Stimulated activated CD8-positive, alpha-beta memory T cell treated with anti-CD3 and anti-CD28 coated beads, Interleukin-4, amount 100 ng/mL, for 1 hour (primary cell): ENCODE measurements at places on chromosomes 1 and 21.
A peak's percentile ranks its signal among the peaks of the same experiment; 100 is the strongest.

DNA sequence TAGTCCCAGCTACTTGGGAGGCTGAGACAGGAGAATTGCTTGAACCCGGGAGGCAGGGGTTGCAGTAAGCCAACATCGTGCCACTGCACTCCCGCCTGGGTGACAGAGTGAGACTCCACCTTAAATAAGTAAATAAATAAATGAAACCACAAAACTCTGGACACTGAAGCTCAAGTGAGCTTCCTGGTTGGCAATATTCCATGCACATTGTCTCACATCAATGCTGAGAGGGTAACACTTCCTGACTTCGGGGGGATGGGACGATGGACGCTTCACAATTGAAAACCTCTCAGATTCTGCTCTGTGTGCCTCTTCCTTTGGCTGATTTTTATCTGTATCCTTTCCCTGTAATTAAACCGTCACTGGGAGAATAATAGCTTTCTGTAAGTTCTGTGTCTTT is 70.0 kb upstream of the ZNF644 start:
- DNase-seq = no peak

DNA sequence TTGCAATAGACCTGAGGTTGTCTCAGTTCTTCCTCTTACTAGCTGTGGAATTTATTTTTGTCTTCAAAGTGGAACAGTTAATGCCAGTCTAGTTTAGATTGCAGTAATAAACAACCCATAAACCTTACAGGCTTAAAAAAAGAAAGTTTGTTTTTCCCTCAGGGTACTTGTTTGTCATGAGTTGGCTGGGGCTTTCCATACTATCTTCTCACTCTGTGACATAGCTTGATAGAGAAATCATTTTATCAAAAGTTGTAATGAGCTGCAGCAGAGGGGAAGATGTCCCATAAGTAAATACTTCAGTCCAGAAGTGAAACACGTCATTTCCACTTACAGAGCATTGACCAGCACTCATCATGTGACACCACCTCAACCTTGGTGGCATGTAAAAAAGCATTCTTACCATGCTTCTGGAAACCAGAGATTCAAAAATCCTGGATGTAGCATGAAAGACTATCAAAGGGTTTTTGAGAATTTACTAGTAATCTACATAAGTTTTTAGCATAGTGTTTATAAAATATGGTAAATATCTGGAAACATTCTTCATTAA is 62.8 kb upstream of the COL11A1 start:
- no peak for DNase-seq

DNA sequence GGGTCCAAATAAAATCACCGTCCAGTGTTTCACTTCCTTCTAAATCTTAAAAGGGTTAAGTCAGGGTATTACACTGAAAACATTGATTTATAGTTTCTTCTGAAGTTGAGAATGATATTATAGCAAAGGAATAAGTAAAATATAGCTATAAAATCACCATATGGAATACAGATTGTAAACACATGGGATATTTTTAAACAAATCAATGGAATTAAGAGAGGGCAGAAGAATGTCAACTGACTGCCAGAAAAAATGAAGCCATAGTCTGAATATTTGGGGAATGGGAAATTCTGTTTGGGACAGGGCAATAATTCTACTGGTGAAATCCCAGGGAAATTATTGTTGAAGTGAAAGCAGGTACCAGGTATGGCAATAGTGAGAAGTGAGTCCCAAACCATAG is 664.6 kb downstream of the NCAM2 start:
- no peak for DNase-seq

GRCh38 chr21:36203603-36203889 is 46.9 kb downstream of the DOP1B start:
- DNase-seq = no peak

- DNase-seq = no peak
Measured at GRCh38 chr1:230701895-230702768, 11.8 kb downstream of the AGT start.

GRCh38 chr1:176066709-176067108 is 140.4 kb downstream of the COP1 start:
- no peak for DNase-seq

DNA sequence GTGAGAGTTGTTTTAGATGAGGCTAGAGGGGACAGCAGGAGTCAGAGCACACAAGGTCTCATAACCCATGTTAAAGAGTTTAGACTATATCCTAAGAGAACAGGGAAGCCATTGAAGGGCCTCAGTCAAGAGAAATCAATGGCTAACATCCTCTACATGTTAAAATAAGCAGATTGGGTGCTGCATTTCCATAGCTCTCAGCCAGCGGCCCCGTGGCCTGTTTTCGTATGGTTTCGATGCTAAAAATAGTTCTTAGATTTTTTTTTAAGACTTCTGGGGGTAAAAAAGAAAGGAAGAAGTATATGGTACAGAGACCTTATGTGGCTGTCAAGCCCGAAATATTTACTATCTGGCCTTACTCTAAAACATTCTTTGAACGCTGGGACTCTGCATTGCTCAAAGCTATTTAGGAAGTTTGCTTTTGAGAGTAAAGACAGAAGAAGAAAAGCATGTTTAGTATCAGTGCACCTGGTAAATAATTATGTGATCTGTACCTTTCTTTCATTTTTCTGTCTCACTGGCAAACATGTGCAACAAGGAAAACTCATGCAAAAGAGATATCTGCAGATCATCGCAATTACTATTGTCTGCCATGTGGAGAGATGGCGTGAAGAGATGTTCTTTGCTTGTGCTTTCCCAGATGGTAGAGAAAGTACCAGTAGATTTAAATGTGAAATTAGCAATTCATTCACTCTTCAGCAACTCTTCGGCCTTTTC is 8.4 kb downstream of the PDIK1L start:
- no peak for DNase-seq

DNA sequence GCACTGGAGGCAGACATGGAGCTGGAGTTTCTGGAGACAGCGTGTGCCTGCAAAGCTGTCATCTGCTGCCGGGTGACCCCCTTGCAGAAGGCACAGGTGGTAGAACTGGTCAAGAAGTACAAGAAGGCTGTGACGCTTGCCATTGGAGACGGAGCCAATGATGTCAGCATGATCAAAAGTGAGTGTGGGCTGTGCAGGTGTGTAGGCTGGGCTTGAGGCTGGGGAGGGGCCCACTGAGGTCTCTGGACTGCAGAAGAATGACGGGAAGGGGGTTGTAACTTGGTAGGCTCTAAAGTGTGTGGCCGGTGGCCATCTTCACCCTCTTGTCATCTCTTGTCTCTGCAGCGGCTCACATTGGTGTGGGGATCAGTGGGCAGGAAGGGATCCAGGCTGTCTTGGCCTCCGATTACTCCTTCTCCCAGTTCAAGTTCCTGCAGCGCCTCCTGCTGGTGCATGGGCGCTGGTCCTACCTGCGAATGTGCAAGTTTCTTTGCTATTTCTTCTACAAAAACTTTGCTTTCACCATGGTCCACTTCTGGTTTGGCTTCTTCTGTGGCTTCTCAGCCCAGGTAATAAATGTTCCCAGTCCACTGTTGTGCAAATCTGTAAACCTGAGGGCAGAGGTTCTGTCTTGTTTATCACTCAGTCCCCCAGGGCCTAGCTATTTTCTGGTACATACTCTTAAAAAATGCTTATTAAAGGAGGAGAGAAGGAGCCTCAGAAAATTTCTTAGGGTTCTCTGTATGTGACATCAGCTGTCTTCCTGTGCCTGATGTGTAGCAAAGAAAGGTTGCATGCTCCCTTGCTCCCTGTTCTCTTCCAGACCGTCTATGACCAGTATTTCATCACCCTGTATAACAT is 19.9 kb downstream of the ATP8B2 start:
- no peak for DNase-seq

- DNase-seq = no peak
Measured at GRCh38 chr21:30717105-30717504, 1.5 kb downstream of the KRTAP21-3 start.

GRCh38 chr1:40310129-40310461 is 7.0 kb downstream of the COL9A2 start:
- DNase-seq = no peak

GRCh38 chr1:237386362-237387143 is 344.6 kb downstream of the RYR2 start:
- no peak for DNase-seq

GRCh38 chr1:88175631-88176226 is 508.3 kb upstream of the PKN2 start:
- no peak for DNase-seq

- DNase-seq = no peak
Measured at GRCh38 chr1:243926803-243927245, 76.8 kb upstream of the AKT3 start.

DNA sequence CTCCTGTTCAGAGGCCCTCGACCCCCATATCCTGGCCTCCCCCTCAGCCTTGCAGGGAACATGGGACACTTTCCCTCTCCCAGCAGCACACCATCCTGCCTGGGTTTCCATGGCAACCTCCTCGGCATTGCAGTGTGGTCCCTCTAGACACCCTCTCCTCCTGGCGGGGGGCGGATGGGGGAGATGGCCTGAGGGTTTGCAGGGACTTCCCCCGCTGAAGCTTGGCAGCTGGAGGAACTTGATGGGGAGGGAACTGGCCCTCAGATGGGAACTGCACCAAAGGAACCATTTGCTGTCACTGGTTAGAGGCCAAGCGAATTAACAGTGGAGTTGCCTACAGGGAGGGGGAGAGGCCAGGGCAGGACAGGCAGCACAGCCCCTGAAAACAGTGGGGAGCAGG is 28.7 kb downstream of the RIMS3 start:
- DNase-seq = no peak

DNA sequence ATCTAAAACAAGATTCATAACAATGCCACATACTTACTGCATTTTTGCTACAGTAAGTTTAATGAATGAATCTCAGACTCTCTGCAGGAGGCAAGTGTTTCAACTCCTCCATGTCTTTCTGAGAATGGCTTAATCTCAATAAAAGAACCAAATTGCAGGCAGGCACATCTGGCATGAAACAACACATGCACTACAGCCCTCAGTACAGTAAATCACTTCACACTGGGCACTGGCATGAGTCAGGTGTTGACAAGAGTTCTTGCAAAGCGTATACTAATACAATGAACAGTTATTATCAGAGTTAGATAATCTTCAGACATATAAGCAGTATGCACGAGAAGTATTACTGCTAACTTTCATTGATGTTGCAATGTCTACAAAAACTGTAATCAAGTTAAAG is 1386.8 kb downstream of the MRPL39 start:
- DNase-seq = no peak

- DNase-seq = peak; percentile 86
Measured at GRCh38 chr1:2227346-2228156, 568 bp upstream of the SKI start.

GRCh38 chr1:162674034-162674608 is 41.9 kb downstream of the DDR2 start:
- DNase-seq = no peak

GRCh38 chr1:54591127-54591756 is 32.1 kb downstream of the FAM151A start:
- no peak for DNase-seq

DNA sequence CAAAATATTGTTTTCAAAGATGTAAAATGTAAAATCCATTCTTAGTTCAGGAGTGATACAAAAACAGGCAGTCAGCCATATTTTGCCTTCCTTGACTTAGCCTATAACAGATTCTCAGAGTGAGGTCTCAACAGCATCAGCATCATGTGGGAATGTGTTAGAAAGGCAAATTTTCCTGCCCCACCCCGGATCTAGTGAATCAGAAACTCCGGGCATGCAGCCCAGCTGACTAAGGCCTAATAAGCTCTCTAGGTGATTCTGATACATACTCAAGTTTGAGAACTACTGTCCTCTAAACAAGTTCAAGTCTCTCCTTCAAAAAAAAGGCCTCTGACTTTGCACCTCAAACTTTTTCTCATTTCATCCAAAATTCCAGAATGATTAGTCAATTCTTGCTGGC is 46.9 kb upstream of the PRRC2C start:
- DNase-seq = no peak

DNA sequence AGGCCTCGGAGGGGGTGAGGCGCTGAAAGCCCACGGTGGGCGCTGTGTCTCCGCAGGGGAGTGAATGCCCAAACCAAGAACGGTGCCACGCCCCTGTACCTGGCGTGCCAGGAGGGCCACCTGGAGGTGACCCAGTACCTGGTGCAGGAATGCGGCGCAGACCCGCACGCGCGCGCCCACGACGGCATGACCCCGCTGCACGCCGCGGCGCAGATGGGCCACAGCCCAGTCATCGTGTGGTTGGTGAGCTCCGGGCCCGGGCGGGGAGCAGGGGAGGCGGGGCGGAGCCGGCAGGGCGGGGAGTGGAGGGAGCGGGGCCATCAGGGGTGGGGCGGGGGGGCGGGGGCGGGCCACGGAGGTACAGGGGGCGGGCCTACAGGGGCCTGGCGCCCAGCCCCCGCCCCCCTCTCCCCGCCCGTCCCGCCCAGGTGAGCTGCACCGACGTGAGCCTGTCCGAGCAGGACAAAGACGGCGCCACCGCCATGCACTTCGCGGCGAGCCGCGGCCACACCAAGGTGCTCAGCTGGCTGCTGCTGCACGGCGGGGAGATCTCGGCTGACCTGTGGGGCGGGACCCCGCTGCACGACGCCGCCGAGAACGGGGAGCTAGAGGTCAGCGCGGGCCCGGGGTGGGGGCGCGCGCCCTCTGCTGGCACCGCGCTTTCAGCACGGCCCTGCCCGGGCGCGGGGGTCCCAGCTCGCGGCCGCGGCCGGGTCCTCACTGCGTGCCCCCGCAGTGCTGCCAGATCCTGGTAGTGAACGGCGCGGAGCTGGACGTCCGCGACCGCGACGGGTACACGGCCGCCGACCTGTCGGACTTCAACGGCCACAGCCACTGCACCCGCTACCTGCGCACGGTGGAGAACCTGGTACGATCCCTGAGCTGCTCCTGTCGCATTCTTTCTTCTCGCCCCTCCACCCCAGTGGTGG is 15.9 kb downstream of the ESPN start:
- peak; percentile 52 for DNase-seq

GRCh38 chr1:186983327-186983726 is 154.6 kb downstream of the PLA2G4A start:
- no peak for DNase-seq

DNA sequence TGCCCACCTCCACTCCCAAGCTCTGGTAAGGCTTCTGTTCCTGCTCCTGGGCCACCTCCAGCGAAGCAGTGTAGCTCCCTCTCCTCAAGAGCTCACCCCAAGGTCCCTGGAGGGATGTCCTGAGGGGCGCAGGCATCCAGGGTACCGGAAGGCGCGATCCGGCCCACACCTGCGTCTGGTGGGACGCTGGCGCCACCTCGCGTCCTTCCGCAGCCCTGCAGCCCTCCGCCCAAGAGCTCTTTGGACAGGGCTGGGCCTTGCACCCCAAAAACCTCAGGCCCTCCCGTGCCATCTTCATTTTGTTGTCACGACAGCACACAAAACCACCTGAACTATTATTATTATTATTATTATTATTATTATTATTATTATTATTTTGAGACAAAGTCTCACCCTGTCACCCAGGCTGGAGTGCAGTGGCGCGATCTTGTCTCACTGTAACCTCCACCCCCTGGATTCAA is 49.2 kb upstream of the PAX7 start:
- no peak for DNase-seq

GRCh38 chr21:26845759-26846035 is 488 bp upstream of the ADAMTS1 start:
- DNase-seq = no peak

GRCh38 chr1:25647863-25648262 is 31.3 kb downstream of the MAN1C1 start:
- DNase-seq = no peak

DNA sequence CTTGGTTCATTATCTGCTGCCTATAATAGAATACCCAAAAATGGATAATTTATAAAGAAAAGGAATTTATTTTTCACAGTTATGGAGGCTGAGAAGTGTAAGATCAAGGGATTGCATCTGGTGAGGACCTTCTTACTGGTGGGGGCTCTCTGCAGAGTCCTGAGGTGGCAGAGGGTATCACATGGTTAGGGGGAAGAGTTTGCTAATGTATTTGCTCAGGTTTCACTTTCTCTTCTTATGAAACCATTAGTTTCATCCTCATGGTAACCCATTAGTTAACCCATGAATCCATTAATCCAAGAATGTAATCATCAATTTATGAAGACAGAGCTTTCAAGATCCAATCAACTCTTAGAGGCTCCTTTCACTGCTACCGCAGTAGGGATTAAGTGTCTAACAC is 120.6 kb downstream of the DNM3 start:
- no peak for DNase-seq
